NCI-H446 (cell line): ENCODE measurements at places on chromosomes 12 and 14.

GRCh38 chr12:72295744-72296143 is 23.6 kb downstream of the TRHDE start:
- DNase-seq: no peak

- DNase-seq: no peak
Observed at GRCh38 chr12:124302807-124303578, 8.1 kb downstream of the RFLNA start.

GRCh38 chr12:109475121-109475520 is 2.0 kb downstream of the KCTD10 start:
- DNase-seq: no peak

DNA sequence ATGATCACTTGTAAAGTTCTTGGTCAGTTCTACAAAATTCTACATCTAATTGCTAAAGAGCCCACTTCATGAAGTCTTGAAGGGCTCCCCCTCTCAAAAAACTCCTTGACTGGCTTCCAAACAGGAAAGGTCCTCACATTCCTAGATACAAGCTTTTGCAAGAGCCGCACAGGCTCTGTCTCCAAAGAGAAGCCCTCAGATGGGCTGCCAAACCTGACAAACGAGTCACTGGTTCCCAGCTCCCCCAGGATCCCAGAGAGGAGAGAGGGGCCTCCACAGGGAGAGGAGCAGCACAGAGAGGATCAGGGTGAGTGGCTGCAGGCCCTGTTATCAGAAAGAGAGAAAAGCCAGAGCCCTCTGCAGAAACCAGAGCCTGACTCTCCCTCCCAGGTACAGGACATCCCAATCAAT is 5.8 kb downstream of the NID2 start:
- DNase-seq: no peak

- no peak for DNase-seq
Observed at GRCh38 chr12:16603916-16604575, 1.9 kb downstream of the LMO3 start.
